ENCODE measurements at places on chromosomes 2 and 18. TPM values are rescaled to one million over a fixed set of nuclear protein-coding genes. Genes with fewer than 3 reads are reported as not detected.

GRCh38 chr18:64110692-64111480 lies 38.0 kb downstream of the LINC00305 start:
- DNase-seq = no peak

Gene KCNJ3
- 2.0 TPM for total RNA-seq

- no peak for DNase-seq
These were observed 70.7 kb downstream of the LIPG start for GRCh38 chr18:49632588-49632987.

Gene TAF4B
- 1.5 TPM for total RNA-seq

Data from Right ventricle myocardium superior (tissue), 1 donor.